ENCODE measurements at places on chromosomes 7 and 10.

DNA sequence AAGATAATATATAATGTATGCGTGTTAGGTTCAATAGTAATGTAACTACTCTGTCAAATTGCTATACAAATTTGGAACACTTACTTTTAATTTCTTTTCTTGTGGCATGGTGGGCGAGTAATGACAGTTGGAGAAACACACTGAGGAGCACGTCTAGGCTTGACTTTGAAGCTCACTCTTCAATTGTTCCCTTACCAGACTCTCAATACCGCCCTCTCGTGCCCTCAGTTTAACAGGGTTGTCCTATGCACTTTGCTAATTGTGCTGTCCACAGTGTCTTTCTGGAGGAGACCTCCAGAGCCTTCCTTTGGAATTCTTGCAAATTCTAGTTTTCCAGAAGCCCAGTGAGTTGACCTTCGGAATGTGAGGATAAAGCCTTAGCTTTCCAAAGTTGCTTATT is 107.2 kb upstream of the RELN start:
- DNase-seq: no peak

GRCh38 chr7:103996639-103997038 is 7.2 kb upstream of the RELN start:
- DNase-seq: no peak

DNA sequence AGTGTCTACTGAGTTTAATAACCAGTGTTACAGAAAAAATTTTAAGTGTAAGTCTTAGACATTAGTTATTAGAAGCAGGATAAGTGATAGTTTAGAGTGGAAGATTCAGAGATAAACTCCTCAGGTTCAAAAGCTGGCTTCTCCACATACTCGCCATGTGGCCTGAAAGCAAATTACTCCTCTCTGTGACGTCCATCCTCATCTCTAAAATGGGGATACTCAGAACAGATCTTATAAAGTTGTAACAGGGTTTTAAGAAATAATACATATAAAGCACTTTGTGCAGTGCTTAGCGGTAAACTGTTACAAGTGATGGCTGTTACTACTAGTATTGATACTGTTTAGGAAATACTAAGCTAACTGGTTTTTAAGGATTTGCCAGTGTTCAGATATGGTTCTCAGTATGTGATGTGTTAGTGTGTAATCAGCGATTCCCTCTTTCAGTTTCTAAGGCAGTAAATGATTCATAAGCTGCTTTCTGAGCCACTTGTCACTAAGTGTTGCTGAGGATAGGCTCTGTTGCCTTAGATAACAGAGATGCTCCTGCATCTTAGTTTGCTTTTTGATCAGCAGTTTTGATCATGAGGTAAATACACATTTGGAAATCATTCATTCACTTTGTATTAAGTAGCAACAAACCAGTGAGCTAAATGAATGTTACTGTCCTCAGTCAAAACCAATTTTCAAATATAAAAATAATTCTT is 58.7 kb downstream of the CYP51A1 start:
- no peak for DNase-seq

DNA sequence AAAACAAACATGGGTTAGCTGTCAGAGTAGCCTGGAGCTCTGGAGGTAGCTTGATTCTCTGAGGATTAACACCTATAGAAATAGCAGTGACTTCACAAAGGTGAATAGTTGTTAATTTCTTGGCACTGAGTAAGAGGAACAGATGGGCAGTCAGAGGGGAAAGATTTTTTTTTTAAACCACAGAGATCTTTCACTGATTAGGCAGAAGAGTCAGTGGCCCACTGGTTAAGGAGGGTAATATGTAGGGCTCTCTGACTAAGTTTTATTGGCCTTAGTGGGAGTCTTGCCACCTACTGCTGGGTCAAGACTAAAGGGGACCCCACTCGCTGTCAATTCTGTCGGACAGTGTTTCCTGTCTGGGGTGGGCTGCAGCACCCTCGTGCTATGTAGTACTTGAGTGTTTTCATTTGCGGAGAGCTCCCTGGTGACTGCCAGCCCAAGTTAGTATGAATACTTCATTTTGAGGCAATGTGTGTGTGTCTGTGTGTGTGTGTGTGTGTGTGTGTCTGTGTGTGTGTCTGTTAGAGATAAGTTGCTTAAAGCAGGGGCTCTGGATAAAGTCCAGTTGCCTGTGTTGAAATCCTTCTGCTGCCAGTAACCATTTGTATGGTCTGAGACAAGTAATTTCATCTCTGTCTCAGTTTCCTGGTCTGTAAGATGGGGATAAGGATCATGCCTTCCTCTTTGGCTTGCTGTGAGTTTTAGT is 145.2 kb downstream of the ARID5B start:
- DNase-seq: peak; percentile 52

DNA sequence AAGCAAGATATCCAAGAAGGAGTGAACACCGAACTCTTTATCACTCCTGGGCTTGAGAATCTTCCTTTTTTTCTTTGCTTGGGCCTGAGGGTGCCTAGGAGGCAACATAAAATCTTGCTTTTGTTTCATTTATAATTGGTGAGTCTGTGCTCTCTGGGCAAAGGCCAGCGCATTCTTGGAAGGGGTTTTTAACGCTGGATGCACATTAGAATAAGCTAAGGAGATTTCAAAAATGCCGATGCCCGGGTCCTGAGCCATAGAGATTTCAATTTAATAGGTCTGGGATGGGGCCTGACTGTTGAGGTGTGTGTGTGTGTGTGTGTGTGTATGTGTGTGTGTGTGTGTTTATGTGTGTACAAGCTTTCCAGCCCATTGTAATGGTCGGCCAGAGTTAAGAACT is 62.0 kb upstream of the SORCS3 start:
- no peak for DNase-seq

DNA sequence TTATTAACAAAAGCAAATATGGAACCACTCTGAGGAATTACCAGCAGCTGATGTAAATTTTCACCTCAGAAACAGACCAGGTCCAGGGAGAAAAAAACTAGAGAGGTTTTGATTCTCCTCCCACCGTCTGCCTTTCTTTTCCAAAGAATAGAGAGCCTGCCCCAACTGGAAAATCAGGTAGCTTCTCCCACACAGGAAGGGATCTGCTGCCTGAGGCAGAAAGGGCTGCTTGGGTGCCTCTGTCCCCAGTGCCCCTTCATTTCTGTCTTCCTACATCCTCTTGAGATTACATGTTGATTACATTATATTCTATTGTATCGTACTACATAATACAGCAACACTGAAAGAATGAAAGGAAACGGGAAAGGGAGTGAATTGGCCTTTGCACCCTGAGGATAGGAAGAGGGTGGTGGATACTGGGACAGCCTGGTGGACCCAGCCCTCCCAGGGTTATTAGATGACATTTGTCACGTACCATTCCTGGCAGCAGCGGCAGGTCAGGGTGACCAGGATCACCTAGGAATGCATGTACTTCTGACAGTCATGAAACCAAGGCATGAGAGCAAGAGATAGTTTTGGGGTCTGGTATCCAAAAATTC is 8.9 kb downstream of the ST8SIA6 start:
- DNase-seq: no peak

GRCh38 chr7:155380976-155381851 is 76.7 kb upstream of the EN2 start:
- no peak for DNase-seq

DNA sequence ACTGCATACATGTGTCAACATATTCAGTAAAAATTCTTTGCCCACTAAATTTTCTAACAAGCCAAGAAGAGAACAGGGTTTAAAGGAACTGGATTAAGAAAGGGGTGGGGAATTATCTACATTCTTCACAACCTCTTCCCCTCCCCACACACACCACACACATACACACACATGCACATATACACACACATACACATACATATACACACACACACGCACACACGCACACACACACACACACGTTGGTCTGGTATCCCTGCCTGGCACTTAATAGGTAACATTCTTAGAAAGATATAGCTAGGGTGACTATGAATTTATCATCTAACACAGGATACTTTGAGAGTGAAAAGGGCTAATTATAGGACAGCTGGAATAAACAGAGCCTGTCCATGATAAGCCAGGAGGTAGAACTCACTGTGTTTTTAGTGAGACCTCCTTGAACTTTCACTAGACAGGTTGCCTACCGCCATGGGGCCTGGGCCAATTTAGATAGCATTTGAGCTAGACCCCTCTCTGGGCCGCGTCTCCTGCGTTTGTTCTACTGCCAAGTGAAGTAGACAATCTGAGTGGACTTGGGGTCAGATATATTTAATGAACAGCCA is 33.1 kb upstream of the EPC1 start:
- DNase-seq: peak; percentile 37

DNA sequence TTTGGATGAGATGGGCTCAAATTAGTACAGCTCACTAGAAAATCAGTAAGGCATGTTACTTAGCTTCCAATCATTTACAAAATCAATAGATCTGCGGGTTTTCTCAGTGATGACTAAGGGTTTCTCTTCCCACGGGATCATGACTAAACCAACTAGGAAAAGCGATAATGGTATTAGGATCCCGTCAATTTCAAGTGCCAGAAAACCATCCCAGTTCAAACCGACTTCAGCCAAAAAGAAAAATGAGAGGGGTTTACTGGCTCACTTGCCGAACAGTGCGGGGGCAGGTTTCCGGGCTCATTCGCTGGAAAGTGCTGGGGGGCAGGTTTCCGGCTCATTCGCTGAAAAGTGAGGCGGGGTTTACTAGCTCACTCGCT is 62.1 kb upstream of the LYZL2 start:
- DNase-seq: no peak

GRCh38 chr7:87028636-87029035 is 30.8 kb downstream of the ELAPOR2 start:
- DNase-seq: no peak

GRCh38 chr10:101304316-101304715 is 49.6 kb upstream of the BTRC start:
- no peak for DNase-seq

DNA sequence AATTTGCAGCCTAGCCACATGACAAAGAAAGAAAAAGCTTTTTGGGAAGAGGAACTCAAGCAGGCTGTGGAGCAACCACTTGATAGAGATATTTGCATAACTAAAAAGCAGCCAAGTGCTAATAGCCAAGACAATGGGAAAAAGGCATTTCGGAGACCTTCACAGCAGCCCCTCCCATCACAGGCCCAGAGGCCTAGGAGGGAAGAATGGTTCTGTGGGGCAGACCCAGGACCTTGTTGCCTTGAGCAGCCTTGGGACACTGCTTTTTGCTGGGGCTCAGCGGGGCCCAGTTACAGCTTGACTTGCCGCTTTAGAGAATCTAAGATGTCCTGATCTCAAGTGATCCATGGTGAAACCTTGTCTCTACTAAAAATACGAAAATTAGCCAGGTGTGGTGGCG is 38.5 kb downstream of the FAM149B1 start:
- no peak for DNase-seq

DNA sequence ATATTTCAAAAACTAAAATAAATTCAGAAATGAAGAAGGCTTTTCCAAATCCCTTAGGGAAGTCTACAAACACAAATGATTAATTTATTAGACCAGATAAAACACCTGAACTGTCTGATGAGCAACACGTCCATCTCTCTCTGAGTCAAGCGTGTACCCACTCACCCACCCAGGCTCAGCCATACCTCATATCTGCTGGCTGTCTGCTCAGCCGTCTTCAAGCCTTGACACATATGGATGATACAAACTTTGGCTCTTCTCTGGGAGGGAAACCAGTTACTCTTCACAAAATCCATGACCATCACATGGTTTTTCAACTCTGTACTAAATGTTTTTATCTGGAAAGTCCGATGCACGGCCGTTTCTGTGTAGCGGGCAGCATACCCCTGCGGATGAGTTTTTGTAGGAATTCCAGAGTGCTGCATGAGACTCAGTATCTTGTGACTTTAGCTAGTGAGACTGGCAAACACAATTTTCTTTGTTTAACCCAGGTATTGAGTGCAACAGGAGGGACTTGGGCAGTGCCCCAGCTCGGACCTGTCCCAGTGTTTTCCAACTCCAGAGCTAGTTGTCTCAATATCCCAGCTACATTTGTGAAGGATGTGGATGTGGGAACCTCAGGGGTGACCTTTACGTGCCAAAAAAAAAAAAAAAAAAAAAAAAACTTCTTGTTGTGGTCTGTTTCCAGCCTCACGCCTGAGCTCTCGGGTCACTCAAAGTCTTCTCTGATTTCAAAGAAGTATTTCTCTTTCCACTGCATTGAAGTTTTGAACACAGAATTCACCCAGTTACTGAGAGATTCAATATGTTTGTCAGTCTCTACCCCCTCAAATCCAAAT is at the start of gene C10orf90:
Gene C10orf90 (minus strand): TSS at position 638 of the 839 bp plus-strand sequence. CDS start 213 bp downstream, at position 425.
- DNase-seq: no peak

- no peak for DNase-seq
These were observed 512.8 kb upstream of the GALNT17 start for GRCh38 chr7:70619130-70619529.

- DNase-seq: no peak
These were observed 556.9 kb downstream of the TNS3 start for GRCh38 chr7:47024991-47025390.

GRCh38 chr10:118259288-118259906 is 82.7 kb downstream of the FAM204A start:
- DNase-seq: peak; percentile 39

- no peak for DNase-seq
These were observed 509.7 kb upstream of the PODXL start for GRCh38 chr7:132065989-132066603.

- DNase-seq: no peak
These were observed 99.0 kb downstream of the KIAA1217 start for GRCh38 chr10:24307696-24308485.

- no peak for DNase-seq
These were observed 10.9 kb upstream of the SP8 start for GRCh38 chr7:20797462-20798080.

DNA sequence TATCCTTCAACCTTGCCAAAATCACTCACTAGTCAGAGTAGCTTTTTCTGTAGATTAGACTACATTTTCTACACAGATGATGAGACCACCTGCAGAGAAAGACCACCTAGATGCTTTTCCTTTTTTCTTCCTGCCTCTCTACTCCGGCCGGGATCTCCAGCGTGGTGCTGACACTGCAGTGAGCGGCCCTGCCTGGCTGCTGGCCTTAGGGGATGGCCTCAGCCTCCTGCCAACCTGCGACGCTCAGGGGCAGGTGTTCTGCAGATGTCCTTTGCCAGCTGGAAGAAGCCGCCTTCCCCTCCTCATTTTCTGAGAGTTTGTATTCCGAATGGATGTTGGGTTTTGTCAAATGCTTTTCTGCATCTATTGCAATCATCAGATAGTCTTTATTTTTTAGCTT is 43.5 kb upstream of the NKX6-2 start:
- no peak for DNase-seq

DNA sequence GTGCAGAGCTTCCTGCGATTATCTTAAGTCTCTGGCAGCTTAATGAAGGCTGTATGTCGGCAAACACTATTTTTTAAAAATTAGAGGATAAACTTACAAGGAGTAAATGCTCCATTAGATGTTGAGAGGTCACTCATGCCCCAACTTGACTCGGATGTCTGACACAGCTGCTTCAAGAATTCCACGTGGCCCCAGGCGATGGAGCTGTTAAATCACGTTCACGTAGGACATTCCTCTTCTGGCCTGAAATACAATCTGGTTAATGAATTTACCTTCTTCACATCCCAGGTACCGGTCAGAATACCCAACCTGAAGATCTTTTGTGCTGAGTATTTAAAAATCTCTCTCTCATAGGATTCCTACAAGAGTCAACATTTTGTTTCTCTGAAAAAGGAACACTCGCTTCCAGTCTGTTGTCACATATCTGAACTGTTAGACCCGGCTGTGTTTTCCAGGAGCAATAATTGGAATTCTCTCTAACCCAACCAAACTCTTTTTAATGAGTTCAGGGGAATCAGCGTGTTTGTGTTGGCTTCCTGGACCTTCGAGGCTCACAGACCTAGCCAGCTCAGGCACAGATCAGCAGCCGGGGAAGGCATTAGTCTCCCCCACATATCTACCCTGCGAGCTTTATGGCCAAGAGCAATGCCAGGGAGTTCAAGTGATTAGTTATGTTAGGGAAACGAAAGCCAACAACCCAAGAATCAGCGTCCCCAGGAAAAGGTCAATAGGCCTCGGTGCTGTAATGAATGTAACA is 284.9 kb downstream of the FGFR2 start:
- no peak for DNase-seq

Measured in liver (tissue), 10 donors.